MCF 10A (cell line): ENCODE measurements at places on chromosomes 3 and 15. TPM values are rescaled to one million over a fixed set of nuclear protein-coding genes. Genes with fewer than 3 reads are reported as not detected.

DNA sequence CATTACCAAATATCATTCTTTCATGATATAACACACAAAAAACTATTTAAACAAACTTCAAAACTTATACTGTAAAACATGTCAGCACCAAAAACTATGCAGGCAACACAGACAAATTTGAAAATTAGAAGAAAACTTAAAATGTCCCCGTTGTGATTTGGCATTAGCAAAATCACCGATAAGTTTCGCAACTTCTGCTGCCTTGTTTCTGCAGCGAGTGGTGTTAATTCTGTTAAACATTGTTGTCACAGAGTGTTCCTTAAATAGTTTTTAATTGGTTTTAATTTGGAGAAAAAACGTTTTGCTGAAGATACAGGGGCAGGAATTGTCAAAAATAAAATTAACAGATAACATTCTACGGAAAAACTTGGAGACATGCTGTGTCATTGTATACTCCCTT, 160.6 kb downstream of the RPLP1 start:
- H3K4me3 ChIP-seq: no peak overlapping the region
- no peaks in the 10 kb centered on the region for H3K36me3 ChIP-seq
- no peak overlapping the region for H3K27ac ChIP-seq
- H3K27me3 ChIP-seq: no peaks in the 10 kb centered on the region

DNA sequence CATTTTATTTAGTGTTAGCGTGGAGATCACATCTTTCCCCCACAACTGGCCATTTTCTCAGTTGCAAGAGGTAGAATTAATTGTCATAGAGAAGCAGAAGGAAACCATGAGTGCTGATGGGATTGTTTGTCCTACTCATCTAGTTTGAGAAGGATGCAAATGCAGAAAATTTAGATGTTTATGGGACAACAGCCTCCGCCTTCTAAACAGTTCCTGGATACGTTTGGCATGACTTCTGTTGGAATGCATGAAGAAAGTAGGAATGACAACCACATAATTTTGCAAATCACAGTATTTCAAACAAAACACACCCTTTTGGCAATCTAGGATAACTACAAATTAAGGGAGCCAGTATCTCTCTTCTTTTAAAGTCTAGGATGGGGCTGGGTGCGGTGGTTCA, 240.1 kb upstream of the SUCLG2 start:
- H3K4me3 ChIP-seq: no peak overlapping the region
- DNase-seq: no peak
- H3K36me3 ChIP-seq: no peaks in the 10 kb centered on the region

CCR5 gene
- total RNA-seq: not detected in 2 replicates

- no peaks in the 10 kb centered on the region for H3K36me3 ChIP-seq
- DNase-seq: no peak
- H3K4me1 ChIP-seq: peaks cover 2% of the 10 kb centered on the region
- H3K4me3 ChIP-seq: no peak overlapping the region
Observed at GRCh38 chr15:47582233-47582632, 135.1 kb upstream of the SEMA6D start.

DNA sequence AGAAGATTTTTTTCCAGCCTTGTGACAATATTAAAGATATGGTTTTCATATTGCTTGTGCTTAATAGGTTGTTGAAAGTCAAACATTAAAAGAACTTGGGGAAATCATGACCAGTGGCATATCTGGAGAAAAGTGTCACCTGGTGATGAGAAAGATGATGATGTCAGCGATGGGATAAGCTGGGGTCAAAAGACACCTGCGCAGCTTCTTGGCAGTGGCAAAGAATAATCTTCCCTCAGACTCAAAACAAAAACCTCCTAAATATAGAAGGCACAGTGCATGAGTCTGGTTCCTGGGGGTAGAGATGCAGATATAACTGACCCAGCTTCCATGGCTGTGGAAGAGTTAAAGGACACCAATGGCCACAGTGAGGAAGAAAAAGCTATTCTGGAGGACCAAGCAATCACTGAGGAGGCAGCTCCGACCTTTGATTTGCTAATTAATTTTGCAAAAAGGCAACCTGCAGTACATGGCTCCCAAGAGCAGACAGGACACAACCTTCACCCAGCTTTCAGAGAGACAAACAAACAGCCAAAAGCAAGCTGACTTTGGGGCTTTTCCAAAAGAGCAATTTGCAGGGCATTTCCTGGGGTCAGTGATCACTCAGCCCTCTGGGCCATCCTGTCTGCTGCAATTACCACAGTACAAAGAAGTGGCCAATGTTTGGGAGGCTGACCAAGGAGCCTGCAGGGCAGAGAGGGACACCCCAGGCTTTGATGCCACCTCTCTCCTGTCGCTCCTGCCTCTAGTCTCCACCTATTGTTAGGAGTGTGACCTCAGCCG, 17.6 kb upstream of the SEMA5B start:
- H3K4me1 ChIP-seq: no peaks in the 10 kb centered on the region
- H3K27me3 ChIP-seq: peaks cover 26% of the 10 kb centered on the region
- H3K36me3 ChIP-seq: no peaks in the 10 kb centered on the region

- H3K27ac ChIP-seq: no peak overlapping the region
- no peaks in the 10 kb centered on the region for H3K36me3 ChIP-seq
- no peaks in the 10 kb centered on the region for H3K4me1 ChIP-seq
- peaks cover 28% of the 10 kb centered on the region for H3K27me3 ChIP-seq
- DNase-seq: no peak
Observed at GRCh38 chr3:45241206-45241605, 15.1 kb upstream of the TMEM158 start.

GRCh38 chr3:56355570-56356185, 112.6 kb downstream of the ERC2 start:
- H3K4me1 ChIP-seq: peaks cover 6% of the 10 kb centered on the region
- no peak overlapping the region for H3K4me3 ChIP-seq
- peak; percentile 84 for DNase-seq
- H3K27ac ChIP-seq: peak overlapping the region; percentile 36

DNA sequence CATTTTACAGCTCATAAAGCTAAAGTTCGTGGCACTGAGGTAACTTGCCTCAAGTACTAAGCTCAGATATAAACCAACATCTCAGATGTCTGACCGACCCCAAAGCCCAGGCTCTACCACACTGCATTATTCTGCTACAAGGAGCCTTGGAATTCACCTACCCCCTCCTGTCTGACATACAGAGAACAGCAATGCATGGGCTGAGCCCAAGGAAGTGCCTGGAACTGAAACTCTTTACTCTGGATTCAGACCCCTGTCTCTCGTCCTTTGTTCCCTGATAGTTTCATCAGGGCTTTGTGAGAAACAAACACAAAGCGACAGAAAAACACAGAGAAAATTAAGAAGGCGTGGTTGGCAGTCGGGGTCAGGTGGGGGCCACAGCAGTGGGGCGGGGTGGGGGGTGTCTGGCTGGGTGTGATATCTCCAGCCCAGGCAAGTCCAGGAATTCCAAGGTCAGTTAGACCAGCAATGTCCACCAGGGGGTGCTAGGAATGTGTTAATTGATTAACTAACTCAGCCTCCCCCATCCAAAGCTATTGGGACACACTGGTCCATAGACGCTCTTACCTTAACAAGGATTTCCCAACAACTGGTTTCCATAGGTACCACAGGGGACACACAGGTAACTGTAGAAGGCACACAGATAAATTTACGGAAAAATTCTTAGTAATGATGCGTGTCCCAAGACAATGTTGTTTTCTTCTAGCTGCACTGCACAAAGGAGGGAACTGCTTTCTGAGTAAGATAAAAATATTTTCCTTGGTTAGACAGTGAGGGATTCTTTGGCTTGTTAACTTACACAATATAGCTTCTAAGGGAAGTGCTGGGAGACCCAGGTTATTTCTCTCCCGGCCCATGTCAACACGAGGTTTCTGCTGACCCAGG, 18.8 kb upstream of the SSUH2 start:
- no peak overlapping the region for H3K4me3 ChIP-seq
- peak; percentile 81 for DNase-seq
- no peak overlapping the region for H3K27ac ChIP-seq
- H3K4me1 ChIP-seq: peaks cover 29% of the 10 kb centered on the region

- H3K27me3 ChIP-seq: no peaks in the 10 kb centered on the region
- DNase-seq: no peak
- H3K4me1 ChIP-seq: peaks cover 28% of the 10 kb centered on the region
Observed at GRCh38 chr15:78800189-78800588, 11.1 kb downstream of the ADAMTS7 start.

- no peak for DNase-seq
- no peak overlapping the region for H3K4me3 ChIP-seq
- no peak overlapping the region for H3K27ac ChIP-seq
- H3K27me3 ChIP-seq: no peaks in the 10 kb centered on the region
Observed at GRCh38 chr3:128307781-128308469, 154.6 kb downstream of the EEFSEC start.

NR2E3 gene
- total RNA-seq: 0.49 and 0.56 TPM in 2 replicates

DNA sequence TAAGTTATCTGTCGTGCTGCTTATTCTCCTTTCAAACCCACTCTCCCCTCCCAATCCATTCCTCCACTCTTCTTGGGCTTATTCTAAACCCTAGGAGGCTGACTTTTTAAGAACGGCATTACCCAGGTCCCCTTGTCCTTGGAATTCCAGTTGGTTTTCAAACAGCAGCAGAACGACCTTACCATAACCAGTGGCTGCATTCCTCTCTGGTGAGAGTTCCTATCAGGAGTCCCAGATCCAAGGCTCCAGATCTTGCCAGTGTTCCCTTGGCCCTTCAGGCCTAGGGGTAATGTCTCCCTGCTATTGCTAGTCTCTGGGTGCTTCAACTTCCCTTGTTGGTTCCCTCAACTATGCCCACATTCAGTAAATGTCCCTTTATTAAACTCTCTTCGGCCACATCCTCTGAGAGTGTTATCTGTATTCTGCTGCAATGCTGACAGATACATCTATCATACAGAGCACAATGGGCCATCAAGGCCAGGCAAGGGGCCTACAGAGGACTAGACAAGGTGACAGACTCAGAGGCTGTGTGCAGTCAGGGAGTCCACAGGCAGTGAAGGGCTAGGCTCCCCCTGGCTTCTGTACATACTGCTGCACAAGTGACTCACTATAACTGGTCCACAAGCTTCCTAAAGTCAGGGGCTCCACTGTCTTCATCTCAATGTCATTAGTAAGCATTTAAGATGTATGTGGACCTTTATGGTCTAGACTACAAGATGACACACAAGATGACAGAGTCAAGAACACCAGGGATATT, 10.1 kb downstream of the LYSMD2 start:
- H3K4me3 ChIP-seq: no peak overlapping the region
- DNase-seq: no peak
- H3K36me3 ChIP-seq: no peaks in the 10 kb centered on the region
- no peak overlapping the region for H3K27ac ChIP-seq

IQCF5 gene
- total RNA-seq: not detected in 2 replicates

DNA sequence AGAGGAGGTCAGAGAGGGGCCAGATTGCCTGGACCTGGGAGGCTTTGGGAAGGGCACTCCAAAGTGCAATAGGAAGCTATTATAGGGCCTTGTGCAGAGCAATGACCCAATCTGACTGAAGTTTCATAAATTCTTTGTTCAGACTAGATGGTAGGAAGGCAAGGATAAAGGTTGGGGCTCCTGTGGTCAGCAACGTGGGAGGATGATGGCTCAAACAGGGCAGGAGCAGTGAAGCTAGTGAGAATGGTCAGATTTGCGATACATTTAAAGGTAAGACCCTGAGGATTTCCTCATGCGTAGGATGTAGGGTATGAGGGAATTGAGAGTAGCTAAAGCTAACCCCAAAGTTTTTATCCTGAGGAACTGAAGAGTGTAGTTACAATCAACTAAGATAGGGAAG, 139.0 kb downstream of the USP13 start:
- peaks cover 5% of the 10 kb centered on the region for H3K36me3 ChIP-seq
- H3K27ac ChIP-seq: no peak overlapping the region
- H3K27me3 ChIP-seq: no peaks in the 10 kb centered on the region
- H3K4me3 ChIP-seq: no peak overlapping the region
- no peak for DNase-seq

CHRNA5 gene
- total RNA-seq: 1.9 and 2.3 TPM in 2 replicates

DNA sequence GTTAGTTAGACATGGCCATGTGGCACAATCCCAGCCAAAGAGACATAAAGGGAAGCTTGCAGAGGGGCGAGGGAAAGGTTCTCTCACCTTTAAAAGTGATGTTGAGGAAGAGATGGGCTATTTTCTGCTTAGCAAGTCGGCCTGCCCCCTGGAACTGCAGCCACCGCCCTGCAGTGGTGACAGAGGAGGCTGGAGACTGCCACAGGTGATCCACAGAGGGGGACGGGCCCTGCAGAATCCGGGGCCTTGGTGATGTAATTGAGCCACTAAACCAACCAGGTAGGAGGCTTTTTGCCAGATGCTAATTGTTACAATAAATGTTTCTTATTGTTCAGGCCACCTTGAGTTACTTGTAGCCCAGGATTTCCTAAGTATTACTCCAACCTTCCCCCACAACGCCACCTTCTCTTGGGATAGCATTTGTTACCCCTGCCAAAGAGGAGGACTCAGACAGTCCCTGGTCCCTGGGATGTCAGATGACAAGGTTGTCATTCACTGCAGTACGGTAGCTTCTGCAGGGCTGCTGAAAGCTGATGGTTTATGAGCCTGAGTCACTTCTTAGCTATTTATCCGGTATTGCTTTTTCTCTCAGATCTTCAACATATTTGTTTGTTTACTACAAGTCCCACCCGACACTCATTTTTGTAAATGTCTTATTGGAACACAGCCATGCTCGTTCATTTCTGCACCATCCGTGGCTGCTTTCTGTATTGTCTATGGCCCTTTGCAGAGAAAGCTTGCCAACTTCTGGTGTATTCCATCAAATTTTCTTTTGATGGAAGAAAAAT, 63.3 kb upstream of the SEC61A1 start:
- no peak overlapping the region for H3K4me3 ChIP-seq
- DNase-seq: no peak
- H3K27me3 ChIP-seq: no peaks in the 10 kb centered on the region
- no peaks in the 10 kb centered on the region for H3K36me3 ChIP-seq
- H3K4me1 ChIP-seq: no peaks in the 10 kb centered on the region

DNA sequence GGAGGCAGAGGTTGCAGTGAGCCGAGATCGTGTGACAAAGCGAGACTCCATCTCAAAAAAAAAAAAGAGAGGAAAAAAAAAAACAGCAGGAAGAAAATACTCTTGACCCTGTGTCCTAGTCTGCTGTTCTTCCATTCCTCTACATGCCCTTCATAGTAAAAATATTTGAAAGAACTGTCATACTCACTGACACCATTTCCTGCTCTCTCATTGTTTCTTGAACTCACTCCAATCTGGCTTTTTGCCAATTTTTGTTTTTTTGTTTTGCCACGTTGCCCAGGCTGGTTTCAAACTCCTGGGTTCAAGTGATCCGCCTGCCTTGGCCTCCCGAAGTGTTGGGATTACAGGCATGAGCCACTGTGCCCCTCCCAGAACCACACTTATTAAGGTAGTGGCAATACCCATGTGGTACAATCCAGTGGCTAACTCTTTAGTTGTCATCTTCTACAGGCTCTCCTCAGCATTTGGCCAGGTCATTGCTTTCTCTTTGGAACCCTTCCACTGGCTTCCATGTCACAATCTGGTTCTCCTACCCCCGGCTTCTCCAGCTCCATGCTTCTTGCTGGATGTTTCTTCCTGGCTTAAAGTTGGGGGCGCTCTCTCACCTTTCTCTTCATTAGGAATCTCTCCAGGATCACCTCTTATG, 238.2 kb upstream of the C2CD4B start:
- H3K27me3 ChIP-seq: no peaks in the 10 kb centered on the region
- peaks cover 6% of the 10 kb centered on the region for H3K36me3 ChIP-seq
- peak overlapping the region; percentile 69 for H3K27ac ChIP-seq
- H3K4me3 ChIP-seq: peak overlapping the region; percentile 34
- peak; percentile 66 for DNase-seq

GRCh38 chr3:114452937-114453336, 159.1 kb downstream of the TIGIT start:
- no peaks in the 10 kb centered on the region for H3K36me3 ChIP-seq
- no peaks in the 10 kb centered on the region for H3K27me3 ChIP-seq
- H3K27ac ChIP-seq: no peak overlapping the region

ZBTB20 gene
- 10.7 and 11.6 TPM in 2 replicates for total RNA-seq

CDHR4 gene
- total RNA-seq: 0.44 and 1.1 TPM in 2 replicates

NLGN1 gene
- total RNA-seq: not detected in 2 replicates

TMCO5A gene
- total RNA-seq: not detected in 2 replicates

- no peak overlapping the region for H3K27ac ChIP-seq
- H3K4me1 ChIP-seq: peaks cover 7% of the 10 kb centered on the region
- H3K27me3 ChIP-seq: no peaks in the 10 kb centered on the region
- DNase-seq: no peak
Observed at GRCh38 chr3:117887901-117888300, 1146.7 kb downstream of the IGSF11 start.
